ENCODE measurements at places on chromosomes 6 and 20. TPM values are rescaled to one million over a fixed set of nuclear protein-coding genes. Genes with fewer than 3 reads are reported as not detected.
A peak's percentile ranks its signal among the peaks of the same experiment; 100 is the strongest.

GRCh38 chr6:14549304-14549770 lies 431.8 kb downstream of the CD83 start:
- DNase-seq, result no peak

GRCh38 chr6:15499125-15499524 lies 163.7 kb downstream of the DTNBP1 start:
- DNase-seq, result no peak

Gene DNPH1
- 34.0 TPM for total RNA-seq

GRCh38 chr20:44952731-44953130 lies 7.5 kb downstream of the TOMM34 start:
- DNase-seq, result no peak

- no peak for DNase-seq
Observed at GRCh38 chr6:140817176-140817575, 1315.5 kb upstream of the GJE1 start.

- peak; percentile 25 for DNase-seq
Observed at GRCh38 chr6:139981768-139982181, 607.3 kb upstream of the CITED2 start.

Gene MAS1
- not detected for total RNA-seq

- DNase-seq, result peak; percentile 94
Observed at GRCh38 chr20:36439040-36439730, 102.1 kb upstream of the MYL9 start.

- DNase-seq, result no peak
Observed at GRCh38 chr6:95576218-95576997, 927 bp upstream of the MANEA start.

DNA sequence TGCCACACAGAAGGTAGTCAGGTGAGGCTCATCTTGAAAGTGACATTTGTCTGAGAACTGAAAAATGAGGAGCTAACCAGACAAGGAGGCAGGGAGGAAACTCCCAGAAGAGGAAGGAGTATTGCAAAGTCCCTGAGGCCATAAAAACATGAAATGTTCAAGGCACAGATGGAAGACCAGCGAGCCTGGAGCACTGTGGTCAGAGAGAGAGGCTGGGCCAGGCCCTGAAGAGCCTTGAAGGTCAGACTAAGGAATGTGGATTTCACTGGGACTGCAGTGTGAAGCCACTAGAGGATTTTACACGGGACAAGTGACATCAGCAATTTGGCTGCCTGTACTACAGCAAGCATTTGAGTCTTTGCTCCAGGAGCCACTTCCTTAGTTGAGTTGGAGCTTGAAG lies 21.1 kb upstream of the TMEM181 start:
- DNase-seq, result no peak

GRCh38 chr20:36154700-36155628 lies at the start of gene EPB41L1:
Gene EPB41L1, plus strand, starts transcription at chr20:36154740. Its CDS starts 19,038 bp downstream, at chr20:36173778.
- DNase-seq, result no peak

Gene TRIM15
- 0.30 TPM for total RNA-seq

DNA sequence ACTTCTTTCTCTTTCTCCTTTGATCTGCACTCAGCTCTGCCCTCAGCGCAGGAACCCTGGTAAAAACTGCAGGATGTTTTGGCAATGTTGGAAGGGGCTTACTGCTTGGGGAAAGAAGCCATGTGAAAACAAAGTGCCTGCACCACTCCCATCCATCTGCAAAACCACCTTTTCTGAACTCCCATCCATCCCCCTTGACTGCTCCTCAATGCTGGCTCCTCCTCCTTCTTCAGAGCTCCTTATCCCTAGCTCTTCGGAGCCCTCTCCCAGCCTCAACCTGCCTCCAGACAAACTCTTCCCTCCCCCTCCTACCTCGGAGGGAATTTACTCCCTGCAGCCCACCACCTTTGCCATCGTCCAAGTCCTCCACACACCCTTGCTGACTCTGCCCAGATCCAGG lies 4.2 kb upstream of the ZBTB12 start:
- DNase-seq, result no peak

GRCh38 chr6:53802582-53802981 lies 7.8 kb downstream of the LRRC1 start:
- DNase-seq, result no peak

GRCh38 chr6:30542404-30542725 lies 13.9 kb downstream of the GNL1 start:
- no peak for DNase-seq

Gene E2F1
- 5.8 TPM for total RNA-seq

Gene MLN
- not detected for total RNA-seq

DNA sequence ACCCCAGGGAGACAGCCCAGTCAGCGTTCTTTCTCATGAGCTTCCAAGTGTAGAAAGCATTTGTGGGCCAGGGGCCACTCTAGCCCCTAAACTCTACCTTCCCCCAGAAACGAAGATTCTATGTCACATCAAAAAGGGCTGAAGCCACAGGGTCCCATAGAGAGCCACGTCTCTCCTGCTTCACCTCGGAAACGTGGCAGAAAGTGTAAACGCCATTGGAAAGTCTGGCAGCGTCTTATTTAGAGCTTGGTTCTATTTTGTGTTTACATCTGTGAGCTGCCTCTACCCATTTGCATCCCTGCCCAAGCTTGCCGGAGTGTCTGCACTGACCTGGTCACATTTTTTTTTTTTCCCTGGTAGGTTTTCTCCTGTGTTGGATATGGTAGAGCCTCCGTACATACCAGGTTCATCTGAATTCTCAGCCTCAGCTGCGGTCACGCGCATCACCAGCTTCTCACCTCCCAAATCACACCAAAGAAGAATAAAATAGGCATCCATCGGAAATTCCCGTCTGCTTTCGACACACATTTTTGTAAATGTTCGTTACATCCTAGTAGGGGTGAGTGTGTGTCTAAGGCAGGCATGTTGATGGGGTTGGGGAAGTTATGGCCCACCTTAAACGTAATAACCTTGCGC lies 62.6 kb downstream of the NPEPL1 start:
- no peak for DNase-seq

Gene OR2B6
- not detected for total RNA-seq

DNA sequence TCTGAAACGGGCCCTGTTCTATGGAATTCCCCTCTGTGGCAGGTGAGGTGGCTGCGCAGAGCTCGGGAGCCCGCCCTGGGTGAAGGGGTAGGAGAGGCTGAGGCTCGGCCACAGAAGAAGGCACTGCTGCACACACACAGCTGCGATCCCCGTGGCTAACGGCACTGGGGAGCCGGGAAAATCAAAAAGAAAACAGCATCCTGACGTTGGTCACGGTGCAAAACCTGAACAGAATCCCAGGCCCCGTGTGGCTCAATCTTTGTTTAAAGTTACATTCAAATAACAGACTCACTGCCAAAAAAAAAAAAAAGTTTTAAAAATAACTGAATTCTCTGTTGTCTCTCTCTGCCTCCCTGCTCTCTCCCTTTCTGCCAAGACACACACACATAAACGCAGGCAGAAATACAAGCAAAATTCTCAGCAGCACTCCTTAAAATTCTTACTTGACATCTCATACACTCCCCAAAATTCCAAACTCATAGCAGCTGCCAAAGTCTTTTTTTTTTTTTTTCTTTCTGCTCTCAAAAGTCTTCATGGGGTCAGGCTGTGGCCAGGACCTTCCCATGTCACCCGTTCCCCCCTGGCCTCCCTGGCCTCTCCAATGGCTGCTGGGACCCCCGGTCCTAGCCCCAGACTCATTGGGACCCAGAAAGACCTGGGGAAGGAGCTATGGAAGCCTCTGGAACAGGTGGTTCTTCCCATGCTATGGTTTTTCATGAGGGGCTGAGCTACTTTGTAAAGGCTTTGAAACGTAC lies 248.8 kb downstream of the TTLL2 start:
- DNase-seq, result no peak

- DNase-seq, result no peak
Observed at GRCh38 chr6:47700053-47700452, 1.7 kb downstream of the ADGRF4 start.

- DNase-seq, result no peak
Observed at GRCh38 chr6:122066200-122066599, 333.3 kb upstream of the HSF2 start.

DNA sequence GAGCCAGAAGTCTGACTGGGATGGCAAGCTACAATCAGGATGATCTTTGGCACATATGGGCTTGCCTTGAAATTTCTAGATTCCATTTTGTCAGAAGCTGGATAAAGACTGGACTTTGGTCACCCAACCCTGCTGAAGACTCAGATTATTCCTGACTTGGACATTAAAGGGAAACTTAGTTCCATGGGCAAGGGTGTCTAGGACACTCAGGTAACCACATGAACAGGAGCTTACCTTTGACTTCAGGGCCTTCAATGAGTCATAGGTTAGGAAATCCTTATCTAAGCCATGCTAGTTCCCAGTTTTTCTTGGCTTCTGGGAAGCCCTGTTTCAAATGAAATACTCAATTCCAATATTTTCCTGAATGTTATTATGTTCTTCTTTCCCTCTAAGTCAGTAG lies 28.5 kb upstream of the IFNGR1 start:
- DNase-seq, result no peak

Gene HDGFL1
- total RNA-seq, result not detected

DNA sequence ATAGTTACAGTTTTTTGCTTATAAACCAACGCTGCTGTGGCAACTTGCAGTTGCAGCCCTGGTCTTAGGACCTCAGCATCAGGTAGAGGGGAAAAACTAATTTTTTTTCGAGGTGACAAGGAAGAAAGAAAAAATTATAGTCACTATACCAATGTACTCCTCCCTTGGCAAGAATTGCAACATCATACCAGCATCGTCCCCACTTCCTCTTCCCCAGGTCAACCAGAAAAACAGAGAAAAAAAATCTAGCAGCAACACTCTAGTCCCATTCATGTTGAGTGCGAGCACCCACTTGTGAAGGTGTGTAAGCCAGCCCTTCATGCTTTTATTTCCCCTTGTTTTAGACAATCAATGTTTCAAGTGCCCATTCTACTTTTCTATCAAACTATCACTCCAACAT lies 13.1 kb upstream of the DCBLD1 start:
- DNase-seq, result no peak

DNA sequence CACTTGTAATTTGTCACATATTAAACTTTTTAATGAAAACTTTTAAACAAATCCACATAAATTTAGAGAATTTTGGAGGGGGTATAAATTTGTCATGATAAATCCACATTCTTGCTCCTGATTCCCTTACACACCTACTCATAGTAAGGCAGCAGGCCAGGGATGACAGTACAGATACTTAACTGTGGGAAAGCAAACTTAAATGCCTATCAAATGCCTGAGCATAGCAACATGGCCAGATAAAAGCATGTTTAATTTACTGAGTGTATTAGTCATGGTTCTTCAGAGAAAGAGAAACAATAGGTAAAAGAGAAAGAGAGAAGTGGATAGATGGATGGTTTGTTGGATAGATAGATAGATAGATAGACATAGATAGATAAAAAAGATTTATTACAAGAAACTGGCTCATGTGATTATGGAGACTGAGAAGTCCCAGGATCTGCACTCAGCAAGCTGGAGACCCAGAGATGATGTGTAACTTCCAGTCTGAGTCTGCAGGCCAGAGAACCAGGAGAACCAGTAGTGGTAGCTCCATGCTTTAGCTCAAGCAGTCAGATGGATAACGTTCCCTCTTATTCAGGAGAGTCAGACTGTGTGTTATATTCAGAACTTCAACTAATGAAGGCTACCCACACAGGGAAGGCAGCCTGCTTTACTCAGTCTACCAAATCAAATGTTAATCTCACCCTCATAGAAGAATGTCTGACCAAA lies 15.9 kb upstream of the ADGRF1 start:
- DNase-seq, result no peak

DNA sequence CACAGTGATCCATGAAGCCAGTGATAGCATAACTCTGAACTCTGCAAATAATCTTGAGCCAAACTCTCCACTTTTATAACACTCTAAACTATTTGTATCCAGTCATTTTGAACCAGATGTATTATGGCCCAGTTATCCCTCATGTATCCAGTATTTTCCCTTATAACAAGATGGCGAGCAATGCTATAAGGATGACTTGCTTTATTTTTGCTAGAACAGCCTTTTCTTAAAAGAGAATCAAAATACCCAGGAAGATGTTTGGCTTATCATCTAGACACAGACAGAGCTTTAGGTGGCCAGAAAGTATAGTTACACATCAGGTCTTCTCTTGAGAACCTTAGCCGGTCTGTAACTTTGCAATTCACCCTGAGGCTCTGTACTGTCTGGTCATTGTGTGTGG lies 81.0 kb downstream of the DOK5 start:
- DNase-seq, result no peak

Gene HRH3
- total RNA-seq, result not detected

DNA sequence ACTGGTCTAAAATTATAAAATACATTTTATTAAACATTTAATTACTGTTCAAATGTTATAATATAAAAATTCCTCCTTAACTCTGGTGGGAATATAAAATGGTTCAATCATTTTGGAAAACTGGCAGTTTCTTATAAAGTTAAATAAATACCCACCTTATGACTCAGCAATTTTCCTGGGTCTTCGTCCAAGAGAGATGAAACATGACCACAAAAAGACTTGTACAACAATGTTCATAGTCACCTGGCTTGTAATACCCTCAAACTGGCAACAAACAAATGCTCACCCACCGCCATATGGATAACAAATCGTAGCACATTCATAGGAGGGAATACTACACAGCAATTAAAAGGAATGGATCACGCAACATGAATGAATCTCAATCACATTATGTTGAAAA lies 66.0 kb upstream of the RIN2 start:
- no peak for DNase-seq

Gene GSTA3
- 2.0 TPM for total RNA-seq

DNA sequence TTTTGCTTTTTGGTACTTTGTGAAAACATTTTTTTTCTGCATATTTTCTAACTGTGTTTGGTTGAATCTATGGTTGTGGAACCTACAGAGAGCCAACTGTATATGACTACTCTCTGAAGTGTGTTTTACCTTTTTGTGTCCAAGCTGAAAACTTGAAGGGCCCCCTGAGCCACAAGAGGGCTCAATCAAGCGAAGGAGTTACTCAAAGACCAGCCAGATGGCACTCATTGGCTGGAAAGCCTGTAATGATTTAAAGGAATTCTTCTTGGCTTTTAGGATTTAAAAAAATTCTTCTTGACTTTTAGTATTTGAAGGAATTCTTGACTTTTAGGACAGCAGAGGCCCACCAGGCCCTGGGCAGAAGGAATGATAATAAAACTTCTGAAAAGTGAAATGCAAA lies 27.0 kb upstream of the ECI2 start:
- DNase-seq, result no peak

Gene INSM1
- not detected for total RNA-seq

Gene ZNF311
- 1.7 TPM for total RNA-seq

- DNase-seq, result no peak
Observed at GRCh38 chr6:52416629-52417151, 3.5 kb upstream of the EFHC1 start.

DNA sequence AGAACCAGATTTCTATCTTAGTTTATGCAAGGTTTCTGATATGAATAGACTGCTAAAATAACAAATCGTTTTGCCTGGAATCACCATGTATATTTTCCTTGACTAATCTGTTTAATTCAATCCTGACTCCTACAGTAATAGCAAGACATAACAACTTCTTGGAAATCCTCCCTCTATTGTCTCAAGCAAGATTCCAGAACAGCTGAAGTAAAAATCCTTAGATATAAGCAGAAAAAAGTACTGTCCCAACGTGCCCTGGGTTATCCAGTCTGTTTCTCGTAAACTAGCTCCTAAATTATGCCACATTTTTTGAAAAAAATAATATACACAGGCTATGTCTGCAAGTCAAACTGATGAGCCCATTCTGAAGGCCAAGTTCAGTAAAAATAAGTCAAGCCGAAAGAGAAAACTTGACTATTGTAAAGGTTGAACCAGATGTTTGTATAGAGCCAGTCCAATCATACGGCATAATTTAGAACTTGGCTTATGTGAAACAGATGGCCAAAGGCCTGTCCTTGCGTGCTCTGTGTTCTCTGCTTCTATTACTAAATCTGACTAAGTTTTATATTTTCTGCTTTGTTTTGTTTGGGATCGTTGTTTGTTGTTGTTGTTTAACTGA lies 341.6 kb upstream of the NRSN1 start:
- DNase-seq, result no peak

Data from upper lobe of left lung (tissue), 6 donors.